GM12891 (cell line): ENCODE measurements at places on chromosomes 3 and 15.

GRCh38 chr3:73187328-73187727, 125.9 kb downstream of the EBLN2 start:
- DNase-seq = no peak

DNA sequence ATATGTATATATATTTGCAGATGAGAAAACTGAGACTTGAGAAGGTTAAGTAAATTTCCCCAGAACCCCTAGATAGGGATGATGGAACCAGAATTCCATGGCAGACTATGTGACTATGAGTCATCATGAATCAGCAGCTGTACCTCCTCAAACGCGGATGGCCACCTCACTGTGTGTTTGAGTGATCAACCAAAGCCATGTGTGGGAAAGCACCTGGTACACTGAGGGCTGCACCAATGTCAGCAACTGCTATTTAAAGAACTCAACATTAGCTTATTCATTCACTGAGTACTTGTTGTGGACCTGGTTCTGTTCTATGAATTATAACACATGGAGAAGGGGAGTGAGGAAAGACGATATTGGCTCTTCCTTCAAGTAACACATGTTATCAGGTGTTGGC, 377.0 kb downstream of the GAP43 start:
- DNase-seq = no peak

DNA sequence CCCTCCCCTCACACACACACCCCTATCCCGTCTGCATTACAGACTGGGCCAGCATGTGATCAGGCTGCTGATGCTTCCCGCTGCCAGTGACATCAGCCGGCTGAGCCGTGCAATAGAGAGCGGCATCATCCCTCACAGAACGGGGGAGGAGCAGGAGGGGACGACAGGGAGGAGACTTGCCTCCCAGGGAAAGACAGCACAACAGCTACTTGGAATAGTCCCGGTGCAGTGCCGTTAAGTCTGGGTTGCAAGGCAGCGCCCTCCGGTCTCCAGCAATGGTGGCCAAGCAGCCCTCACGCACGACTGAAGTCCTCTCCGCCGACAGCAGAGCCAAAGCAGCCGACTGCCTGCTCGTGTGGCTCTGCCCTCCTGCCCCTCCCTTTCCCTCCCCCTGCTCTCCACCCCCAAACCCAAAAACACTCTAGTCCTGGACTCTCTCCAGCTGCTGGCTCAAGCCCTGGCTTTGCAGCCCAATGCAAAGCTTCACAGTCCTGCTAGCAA, 31.5 kb upstream of the RPS17 start:
- no peak for DNase-seq

GRCh38 chr15:51277101-51277500, 61.3 kb downstream of the CYP19A1 start:
- no peak for DNase-seq

DNA sequence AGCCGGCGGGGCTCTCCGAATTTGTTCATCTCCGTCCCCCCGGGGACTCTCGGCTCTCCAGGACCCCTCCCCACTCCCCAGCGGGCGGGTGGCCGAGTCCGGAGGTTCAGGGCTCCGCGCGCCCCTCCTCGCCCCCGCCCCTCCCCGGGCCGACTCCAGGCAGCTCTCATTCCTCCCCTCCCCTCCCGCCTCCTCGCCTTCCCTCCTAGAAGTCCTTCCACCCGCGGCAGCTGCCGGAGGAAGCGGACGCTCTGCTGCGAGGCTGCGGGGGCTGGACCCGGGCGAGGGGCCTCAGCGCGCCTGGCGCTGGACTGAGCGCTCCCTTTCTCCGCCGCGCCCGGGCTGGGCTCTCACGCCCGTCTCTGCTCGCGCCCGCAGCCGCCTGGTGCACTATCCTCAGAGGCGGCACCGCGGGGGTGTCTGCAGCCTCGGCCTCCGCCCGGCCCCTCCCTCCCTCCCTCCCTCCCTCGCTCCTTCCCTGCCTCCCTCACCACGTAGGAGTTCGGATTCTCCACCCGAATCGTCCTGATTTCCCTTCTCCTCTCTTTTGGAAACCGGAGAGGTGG, at the start of gene ROBO2:
Gene ROBO2, plus strand, starts transcription at position 494 of the 566 bp plus-strand sequence. CDS start 687 bp downstream, outside the sequence.
- DNase-seq = no peak
